ENCODE measurements at places on chromosomes 11 and 22.

DNA sequence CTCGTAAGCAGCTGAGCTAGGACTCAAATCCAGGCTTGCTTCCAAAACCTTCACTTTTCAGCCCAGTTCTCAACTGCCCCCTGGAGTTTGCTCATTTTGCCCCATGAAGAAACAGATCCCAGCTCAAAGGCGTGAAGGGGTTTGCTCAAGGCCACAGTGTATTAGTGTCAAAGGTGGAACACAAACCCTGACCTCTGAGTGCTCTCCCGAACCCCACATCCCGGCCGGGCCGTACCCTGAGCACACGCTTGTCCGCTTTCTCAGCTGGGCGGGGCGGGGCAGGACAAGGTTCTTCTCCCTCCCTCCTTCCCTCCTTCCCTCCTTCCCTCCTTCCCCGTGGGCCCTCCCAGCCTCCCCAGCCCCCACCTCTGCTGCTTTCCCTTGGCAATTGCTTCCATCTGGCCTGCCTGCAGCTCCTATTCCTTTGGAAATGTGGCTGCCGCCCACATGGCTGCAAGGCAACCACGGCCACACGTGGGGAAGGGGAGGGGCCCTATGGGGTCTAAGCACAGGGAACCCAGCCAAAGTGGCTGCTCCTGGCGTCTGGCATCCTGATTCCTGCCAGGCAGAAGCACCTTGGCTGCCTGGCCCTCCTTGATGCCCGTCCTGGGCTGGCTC lies 4.1 kb downstream of the ST3GAL4 start:
- no peak for DNase-seq

DNA sequence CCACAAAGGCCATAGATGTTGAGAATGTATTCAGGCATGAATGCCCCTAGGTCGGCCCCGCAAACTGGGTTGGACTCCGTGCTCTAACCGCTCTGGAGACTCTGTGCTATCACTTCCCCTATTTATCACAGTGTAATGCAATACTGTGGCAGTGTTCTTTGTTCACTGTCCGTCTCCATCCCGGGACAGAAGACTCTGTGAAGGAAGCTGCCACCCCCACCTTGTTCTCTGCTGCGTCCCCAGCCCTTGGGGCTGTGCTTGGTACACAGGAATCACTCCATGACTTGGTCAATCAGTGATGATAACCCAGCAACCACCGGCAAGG lies 57.6 kb downstream of the TSPAN18 start:
- DNase-seq: no peak

- DNase-seq: no peak
Observed at GRCh38 chr11:16783321-16783801, 44.9 kb downstream of the C11orf58 start.

GRCh38 chr11:114846416-114846791 lies 168.1 kb downstream of the NXPE2 start:
- DNase-seq: no peak

DNA sequence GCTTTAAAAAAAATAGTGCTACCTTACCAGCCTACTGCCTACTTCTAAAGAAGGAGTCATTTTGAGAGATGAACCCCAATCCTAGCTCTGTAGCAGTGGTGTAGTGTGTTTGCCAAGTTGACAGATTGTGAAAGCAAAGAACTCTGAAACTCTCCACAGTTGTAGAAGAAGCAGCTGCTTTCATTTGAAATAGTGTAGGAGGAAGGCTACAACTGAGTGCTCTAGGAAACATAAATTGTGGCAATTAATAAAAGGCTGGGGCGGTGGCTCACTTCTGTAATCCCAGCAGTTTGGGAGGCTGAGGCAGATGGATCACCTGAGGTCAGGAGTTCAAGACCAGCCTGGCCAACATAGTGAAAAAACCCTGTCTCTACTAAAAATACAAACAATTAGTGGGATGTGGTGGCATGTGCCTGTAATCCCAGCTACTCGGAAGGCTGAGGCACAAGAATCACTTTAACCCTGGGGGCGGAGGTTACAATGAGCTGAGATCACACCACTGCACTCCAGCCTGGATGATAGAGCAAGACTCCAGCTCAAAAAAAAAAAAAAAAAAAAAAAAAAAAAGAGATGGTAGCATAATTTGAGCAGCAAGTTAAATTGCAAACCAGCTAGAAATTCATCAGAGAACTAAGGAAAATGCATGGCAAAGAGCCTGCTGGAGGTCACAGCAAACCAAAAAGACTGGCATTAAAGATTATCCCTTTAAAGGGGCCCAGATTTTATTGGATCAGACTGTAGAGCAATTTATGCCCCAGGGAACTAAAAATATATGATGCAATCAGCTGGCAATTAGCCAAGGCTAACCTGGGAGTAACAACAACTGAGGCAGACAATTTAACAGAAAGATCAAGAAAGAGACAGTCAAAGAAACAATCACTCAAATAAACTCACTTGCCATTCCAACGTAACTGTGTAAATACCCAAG lies 112.6 kb downstream of the LUZP2 start:
- no peak for DNase-seq

GRCh38 chr11:36356201-36356600 lies 60.1 kb downstream of the PRR5L start:
- DNase-seq: no peak

- DNase-seq: no peak
Observed at GRCh38 chr11:9765320-9766101, 101.6 kb downstream of the SWAP70 start.

DNA sequence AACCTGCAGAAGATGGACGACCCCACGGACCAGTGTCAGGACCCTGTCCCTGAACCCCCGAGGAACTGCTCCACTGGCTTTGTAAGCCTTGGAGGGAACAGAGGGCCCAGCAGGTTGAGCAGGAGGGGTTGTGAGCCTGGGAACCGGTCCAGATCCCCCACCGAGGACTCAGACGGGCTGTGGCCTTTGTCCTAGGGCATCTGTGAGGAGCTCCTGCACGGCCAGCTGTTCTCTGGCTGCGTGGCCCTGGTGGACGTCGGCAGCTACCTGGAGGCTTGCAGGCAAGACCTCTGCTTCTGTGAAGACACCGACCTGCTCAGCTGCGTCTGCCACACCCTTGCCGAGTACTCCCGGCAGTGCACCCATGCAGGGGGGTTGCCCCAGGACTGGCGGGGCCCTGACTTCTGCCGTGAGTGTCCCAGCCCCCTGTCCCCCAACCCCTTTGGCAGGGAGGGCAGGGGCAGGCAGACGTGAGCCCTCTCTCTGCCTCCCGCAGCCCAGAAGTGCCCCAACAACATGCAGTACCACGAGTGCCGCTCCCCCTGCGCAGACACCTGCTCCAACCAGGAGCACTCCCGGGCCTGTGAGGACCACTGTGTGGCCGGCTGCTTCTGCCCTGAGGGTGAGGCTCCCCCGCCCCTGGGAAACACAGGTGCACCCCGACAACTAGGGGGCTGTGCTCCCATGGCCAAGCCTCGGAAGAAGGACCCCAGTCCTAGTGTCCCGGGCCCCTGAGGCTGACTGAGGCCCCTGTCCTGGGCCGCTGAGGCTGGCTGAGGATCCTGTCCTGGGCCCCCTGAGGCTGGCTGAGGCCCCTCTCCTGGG lies 6.4 kb downstream of the MUC5AC start:
- DNase-seq: no peak
